Endothelial cell (in vitro differentiated cells): ENCODE measurements at places on chromosomes 5 and 9. TPM values are rescaled to one million over a fixed set of nuclear protein-coding genes. Genes with fewer than 3 reads are reported as not detected.

- DNase-seq = no peak
These were observed 16.7 kb downstream of the TCF7 start for GRCh38 chr5:134131165-134131564.

DNA sequence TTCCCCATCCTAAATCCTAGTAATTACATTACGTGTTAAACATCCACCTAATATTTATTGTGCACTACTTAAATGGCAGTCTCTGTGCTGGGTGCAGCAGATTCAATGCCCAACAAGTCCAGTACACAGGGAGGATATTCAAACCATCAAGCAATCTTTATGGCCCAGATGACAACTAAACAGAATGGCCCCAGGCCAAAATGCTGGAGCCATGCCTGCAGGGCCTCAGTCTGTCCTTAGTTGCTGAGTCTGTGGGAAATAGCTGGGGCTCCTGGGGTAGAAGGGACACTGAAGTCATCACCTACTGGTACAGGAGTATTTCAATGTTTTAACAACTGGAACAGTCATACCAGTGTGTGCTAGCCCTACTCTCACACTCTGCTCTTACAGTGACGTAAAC lies 153.5 kb downstream of the ZNF608 start:
- no peak for DNase-seq

GRCh38 chr5:162672061-162672460 lies 604.5 kb downstream of the GABRG2 start:
- DNase-seq = no peak

Gene KCNIP1
- 6.1 TPM for total RNA-seq
